ENCODE measurements at places on chromosomes 13 and 19.

- DNase-seq: no peak
Observed at GRCh38 chr13:104833221-104833620, 1702.2 kb downstream of the EFNB2 start.

DNA sequence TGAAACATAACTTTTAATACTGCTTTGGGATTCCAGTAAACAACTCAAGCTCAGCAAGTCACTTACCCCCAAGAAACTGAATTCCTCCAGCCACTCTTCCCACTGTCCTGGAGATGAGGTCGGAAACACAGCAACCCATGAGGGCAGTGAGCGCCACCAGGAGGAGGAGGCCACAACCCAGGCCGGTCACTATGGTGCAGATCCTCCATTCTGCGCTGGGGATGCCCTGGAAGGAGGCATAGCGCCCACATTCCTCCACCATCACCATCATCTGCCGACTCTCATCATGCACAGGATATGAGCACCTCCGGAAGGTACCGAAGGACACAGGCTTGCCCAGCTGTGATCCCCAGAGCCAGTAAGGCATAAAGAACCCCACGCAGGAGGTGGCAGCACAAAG is 2.2 kb downstream of the LHFPL6 start:
- DNase-seq: no peak

GRCh38 chr19:10424011-10424637 is 3.8 kb downstream of the PDE4A start:
- DNase-seq: no peak

- DNase-seq: no peak
Observed at GRCh38 chr19:33219261-33219815, 6.3 kb downstream of the SLC7A10 start.

GRCh38 chr19:18684642-18684993 is 1.1 kb downstream of the CRTC1 start:
- no peak for DNase-seq
